Immature natural killer cell (primary cell): ENCODE measurements at places on chromosomes 3 and 15. TPM values are rescaled to one million over a fixed set of nuclear protein-coding genes. Genes with fewer than 3 reads are reported as not detected.

GRCh38 chr3:12328132-12328836 is 39.4 kb downstream of the PPARG start:
- H3K4me1 ChIP-seq, result no peaks in the 10 kb centered on the region
- H3K27me3 ChIP-seq, result peaks cover 2% of the 10 kb centered on the region
- DNase-seq, result no peak
- H3K36me3 ChIP-seq, result no peaks in the 10 kb centered on the region

GRCh38 chr3:77182341-77182740 is 142.4 kb downstream of the ROBO2 start:
- no peaks in the 10 kb centered on the region for H3K36me3 ChIP-seq
- H3K4me1 ChIP-seq, result no peaks in the 10 kb centered on the region
- no peaks in the 10 kb centered on the region for H3K27me3 ChIP-seq
- H3K4me3 ChIP-seq, result no peak overlapping the region
- no peak overlapping the region for H3K27ac ChIP-seq

GRCh38 chr3:185699927-185700326 is 113.8 kb downstream of the SENP2 start:
- no peak overlapping the region for H3K27ac ChIP-seq
- H3K36me3 ChIP-seq, result no peaks in the 10 kb centered on the region
- H3K4me1 ChIP-seq, result no peaks in the 10 kb centered on the region
- no peak overlapping the region for H3K4me3 ChIP-seq

DNA sequence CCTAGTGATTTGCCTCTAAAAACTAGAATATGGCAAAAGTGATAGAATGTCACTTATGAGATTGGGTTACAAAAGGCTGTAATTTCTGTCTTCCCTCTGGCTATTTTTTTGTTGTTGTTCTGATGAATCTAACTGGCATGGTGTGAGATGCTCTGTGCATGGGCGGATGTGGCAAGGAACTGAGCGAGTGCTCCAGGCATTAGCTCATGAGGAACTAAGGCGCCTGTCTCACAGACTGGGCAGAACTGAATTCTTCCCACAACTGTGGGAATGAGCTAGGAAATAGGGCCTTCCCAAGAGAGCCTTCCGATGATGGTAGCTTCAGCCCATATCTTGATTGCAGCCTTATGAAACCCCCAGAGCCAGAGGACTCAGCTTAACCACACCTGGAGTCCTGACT is 222.5 kb downstream of the NR2F2 start:
- no peak for DNase-seq
- no peak overlapping the region for H3K27ac ChIP-seq
- no peak overlapping the region for H3K4me3 ChIP-seq
- H3K27me3 ChIP-seq, result peaks cover 1% of the 10 kb centered on the region

DNA sequence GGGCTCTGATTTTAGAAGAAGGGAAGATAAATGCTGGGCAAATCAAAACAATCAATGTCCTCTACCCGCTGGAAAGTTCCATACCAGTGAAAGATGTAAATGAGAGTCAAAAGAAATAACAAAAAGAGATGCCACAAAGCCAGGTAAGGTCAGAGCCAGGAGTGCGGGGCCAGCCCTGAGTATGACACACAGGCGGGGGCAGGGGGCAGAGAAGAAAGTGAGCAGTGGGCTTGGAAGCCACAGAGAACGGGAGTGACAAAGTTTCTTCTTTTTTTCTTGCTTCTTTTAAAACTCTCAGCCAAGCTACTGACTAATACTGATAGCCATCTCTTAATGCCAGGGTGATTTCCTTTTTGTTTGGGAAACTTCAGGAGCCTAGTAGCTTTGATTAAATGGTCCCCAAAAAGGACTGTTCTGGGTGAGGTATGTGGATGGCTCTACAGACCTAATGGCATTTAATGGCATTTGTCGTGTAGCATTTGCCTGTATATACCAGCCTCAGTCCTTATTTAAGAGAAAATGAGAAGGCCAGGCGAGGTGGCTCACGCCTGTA is 23.1 kb upstream of the TSEN2 start:
- H3K36me3 ChIP-seq, result no peaks in the 10 kb centered on the region
- no peaks in the 10 kb centered on the region for H3K4me1 ChIP-seq
- no peak for DNase-seq
- peaks cover 10% of the 10 kb centered on the region for H3K27me3 ChIP-seq
- H3K27ac ChIP-seq, result no peak overlapping the region
- no peak overlapping the region for H3K4me3 ChIP-seq

The GOLGA6L7 gene
- not detected for polyA plus RNA-seq
